ENCODE measurements at places on chromosomes 2 and 18.
A peak's percentile ranks its signal among the peaks of the same experiment; 100 is the strongest.

DNA sequence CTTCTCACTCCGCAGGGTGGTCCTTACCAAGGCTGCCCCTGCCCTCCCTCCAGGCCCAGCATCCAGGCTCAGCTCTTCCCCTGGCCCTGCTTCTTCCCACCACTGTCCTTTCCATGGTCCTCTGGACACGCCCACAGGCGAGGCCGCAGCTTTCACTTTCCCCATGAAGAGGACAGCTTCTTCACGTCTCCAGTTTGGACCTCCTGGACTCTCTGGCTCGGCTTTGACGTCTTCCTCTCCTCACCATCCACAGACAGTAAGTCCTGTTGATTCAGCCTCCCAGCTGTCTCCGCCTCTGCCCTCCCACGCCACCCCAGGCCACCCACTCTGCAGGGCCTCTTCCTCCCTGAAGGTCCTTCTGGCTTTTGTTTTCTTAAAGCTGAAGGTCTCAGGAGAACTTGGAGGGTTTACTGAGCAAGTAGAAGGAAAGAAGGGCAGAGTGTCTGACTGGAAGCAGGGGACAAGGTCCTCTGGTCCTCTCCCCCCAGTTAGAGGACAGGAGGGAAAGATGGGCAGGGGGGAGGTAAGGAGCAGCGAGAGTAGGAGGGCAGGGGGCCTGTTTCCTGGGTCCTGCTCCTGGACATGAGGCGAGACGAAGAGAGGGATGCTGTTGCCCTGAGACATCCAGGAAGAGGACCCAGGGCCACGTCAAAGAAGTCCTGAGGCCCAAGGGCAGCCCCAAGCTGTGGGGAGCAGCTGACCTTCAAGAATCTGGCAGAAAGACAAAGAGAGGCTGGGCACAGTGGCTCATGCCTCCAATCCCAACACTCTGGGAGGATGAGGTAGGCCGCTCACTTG, 24.7 kb upstream of the NMUR1 start:
- DNase-seq: no peak

GRCh38 chr2:127170452-127171197, 49.5 kb downstream of the CYP27C1 start:
- no peak for DNase-seq

DNA sequence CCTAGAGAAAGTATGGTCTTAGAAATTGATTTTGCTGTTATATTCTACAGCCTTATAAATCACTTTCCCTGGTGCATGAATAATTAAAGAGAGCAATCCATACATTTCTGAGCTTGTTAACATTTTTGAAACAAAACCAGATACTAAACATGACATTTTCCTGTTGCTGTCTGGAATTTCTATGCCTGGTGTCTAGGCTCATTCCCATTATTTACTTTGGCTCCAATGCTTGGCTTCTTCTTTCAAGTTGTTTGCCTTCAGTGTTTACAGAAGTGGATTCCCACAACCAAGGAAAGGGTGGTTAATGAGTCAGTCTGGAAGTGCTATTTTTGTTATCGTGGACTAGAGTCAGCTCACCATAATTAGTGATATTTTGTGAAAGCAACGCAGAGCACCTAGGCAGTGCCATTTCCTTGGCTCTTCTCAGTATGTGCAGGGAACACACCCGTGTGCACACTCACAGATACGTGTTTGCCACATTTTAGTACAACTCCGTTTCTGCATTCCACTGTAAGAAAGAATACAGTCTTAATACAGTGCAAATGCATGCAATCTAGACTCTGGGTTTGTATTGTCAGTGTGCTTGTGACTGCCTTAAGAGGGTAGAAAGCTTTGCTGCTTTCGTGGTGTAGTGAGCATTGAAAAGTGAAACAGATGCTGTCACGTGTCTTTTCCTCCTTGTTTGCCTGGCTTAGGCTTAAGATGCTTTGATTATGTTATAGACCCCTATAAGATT, 185.0 kb upstream of the RASGRP3 start:
- peak; percentile 26 for DNase-seq

- DNase-seq: no peak
These were observed 191.8 kb upstream of the HNMT start for GRCh38 chr2:137772451-137772850.

DNA sequence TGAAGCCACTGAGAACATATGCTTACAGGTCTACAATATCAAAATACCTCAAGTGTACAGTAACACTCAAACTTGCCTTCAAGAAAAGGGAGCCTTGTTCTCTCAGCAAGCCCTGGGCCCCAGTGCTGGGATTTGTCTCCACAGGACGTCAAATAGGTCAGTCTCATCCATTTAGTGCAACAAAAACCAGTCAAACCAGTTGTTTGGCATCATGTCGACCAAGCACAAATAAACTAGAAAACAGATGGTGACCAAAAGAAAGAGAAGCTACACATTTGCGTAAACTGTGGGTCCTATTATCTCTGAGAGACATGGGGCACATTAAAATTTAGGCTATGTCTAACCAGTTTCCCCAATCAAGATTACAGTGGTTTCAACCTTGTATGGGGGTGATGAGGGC, 182.6 kb upstream of the PKDCC start:
- DNase-seq: no peak
